ENCODE measurements at places on chromosomes 12 and 14.

DNA sequence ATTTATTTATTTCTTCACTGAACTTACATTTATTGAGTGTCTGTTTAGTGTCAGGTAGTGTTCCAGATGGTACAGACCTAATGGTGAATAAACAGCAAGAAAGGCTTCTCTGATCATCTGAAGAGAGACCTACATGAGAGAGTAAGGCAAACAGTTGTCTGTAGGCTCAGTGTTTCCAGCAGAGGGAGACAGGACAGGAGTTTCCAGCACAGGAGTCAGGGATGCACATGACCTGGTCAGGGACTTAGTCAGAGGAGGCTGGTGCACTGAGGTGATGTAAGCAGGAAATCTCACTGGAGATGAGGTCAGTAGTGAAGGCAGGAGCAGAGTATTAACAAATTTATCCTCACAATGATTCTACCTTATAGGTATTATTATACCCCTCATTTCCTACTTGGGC, 233.2 kb downstream of the MDGA2 start:
- no peak for DNase-seq

DNA sequence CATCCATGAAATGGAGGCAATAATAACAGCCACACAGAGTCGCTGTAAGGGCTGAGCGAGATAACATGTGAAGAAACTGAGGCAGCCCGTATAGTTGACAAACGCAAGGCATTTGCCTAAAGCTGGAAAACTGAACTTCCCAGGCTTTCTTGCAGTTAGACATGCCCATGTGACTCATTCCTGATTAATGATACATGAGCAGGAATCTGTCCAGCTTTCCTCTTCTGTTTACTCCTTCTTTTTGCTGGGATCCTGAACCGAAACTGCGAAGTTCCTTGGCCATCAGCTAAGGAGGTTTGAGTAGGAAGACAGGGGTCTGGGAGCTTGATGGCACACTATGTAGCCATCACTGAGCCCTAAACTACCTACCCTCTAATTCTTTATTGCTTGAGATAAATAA, 52.2 kb downstream of the ST8SIA1 start:
- no peak for DNase-seq

GRCh38 chr12:124469193-124469888, 98.1 kb downstream of the NCOR2 start:
- peak; percentile 76 for DNase-seq

- DNase-seq, result no peak
Measured at GRCh38 chr12:96438330-96438729, 38.1 kb upstream of the CDK17 start.

GRCh38 chr14:104393898-104394381, 185.6 kb upstream of the C14orf180 start:
- DNase-seq, result peak; percentile 88

DNA sequence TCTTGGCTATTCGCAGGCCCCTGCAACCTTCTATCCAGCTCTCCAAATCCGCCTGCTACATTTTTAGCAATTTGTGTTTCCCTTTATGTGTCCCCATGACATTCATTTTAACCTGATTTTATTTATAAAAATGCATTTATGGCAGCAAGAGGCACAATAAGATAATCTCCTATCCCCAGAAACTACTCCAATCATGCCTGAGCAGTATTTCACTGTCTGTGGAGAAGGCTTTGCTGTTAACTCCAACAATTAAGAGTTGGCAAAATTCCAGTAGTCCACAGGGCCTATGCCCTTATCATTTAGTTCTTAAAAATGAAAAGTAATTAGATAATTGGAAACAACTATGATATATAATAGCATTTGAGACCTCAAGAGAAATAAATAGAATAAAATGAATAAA, 462.4 kb downstream of the TRHDE start:
- DNase-seq, result no peak

DNA sequence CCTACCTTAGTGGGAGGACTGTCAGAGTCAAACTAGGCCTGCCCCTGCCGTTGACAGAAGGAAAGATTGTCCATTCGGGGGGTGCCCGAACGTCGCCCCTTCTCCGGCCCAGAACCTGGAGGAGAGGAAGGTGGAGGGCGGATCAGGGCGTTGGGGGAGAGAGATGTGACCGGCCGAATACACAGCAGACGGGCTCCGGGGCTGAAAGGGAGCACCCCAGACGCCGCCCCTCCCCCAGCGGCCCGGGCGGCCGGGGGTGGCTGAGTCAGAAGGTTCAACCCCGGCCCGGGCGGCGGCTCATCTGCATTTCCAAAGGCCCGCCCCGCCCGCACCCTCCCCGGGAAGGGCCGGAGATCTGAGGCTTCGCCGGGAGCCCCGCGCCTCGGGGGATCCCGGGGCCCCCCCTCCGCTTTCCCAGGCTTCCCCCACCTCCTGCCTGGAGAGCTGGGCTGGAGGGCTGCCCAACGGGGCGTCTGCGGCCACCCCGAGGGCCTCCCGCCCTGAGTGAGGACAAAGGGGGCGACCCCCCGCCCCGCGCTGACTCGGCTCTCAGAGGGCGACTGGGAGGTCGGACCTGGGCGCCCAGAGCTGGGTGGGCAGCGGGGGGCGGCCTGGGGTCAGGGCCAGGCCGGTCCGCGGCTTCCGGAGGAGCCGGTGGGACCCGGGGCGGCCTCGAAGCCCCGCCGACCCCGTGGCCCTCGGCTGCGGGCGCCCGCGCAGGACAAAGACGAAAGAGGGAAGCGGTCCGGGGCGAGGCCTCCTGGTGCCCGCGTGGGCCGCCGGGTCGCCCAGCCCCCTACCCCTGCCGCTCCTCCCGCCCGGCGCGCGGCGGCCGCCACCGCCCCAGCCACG, 3.7 kb upstream of the SETD1B start:
- peak; percentile 94 for DNase-seq

DNA sequence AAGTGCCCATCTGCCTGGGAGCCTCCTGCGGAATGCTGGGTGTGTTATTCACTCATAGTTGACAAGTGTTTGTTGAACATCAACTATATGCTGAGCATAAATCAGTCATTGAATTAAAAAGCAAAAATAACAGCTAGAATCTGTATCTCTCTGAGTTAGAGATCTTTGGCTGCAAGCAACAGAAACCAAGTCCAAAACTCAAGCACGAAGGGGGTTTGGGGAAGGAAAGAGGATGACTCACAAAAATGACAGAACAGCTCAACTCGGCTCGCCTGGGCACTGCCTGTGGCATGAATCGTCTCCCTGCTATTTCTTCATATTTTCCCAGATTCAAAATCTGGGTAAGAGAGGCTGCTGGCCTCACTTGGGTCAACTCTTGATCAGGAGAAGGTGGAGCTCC, 72.6 kb upstream of the NCOR2 start:
- DNase-seq, result no peak

GRCh38 chr12:2877953-2878732, 1.1 kb downstream of the RHNO1 start:
- no peak for DNase-seq

- DNase-seq, result no peak
Measured at GRCh38 chr14:93055651-93056115, 60.0 kb downstream of the ITPK1 start.

GRCh38 chr14:22887990-22888378, 5.0 kb downstream of the REM2 start:
- DNase-seq, result peak; percentile 73

DNA sequence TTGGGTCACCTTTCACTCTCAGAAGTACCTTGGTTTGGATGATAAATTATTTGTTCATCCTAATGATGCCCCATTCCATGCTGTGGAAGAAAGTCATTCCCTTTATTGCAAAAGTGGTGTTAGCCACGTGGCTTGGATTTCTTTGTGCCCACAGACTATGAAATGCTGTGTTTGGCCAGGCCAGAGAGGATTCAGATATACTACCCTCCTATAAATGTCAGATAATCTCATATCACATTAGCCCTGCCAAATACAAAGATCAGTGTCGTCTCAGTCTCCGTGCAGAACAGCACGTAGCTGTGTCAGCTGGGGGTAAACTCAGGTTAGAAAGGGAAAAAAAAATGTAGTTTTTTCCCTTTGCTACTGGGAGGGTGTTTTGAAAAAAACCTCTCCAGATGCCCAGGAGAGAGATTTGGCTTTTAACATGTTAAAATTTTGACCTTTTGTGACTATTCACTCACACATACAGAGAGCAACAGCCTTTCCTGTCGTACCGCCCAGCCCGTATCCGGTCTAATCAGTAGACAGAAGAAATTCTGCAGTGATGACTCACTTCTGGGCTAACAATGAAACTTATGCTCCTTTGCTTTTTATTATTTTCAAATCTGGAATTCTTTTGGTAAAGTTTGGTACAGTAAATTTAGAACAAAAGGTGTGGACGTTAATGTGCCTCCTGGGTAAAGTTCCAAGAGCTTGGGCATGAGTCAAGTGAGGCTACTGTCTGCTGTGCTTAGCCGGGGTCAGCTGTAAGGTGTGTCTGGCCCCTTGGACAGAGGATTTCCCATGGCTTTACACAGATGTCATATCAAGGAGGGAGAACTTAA, 8.5 kb upstream of the PTPRB start:
- peak; percentile 60 for DNase-seq

DNA sequence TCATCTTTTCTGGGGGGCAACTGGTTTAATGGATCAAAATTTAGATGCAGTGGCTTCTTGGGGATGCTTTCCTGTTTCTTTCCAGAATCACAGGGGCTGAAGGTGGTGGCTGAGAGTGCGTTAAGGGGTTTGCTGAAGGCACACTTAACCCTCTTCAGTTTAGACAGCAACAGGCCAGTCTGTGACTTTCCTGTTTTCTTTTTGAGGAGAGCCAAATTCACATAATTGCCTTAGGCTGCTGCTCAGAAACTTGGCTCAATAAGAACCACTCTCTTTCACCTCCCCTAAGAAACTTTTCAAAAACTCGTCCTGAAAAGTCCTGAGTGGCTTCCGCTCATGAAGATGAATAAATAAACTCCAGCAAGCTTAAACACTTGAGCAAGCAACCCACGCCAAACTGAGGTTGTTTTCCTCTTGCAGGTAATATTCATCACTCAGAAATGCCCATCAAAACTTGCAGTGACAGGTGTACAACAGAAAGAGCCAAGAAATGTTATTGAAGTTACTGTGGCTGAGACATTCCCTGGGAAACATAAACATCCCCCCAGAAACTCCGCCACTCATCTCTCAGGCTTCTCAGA, 510.4 kb downstream of the TMEM132D start:
- DNase-seq, result no peak

- no peak for DNase-seq
Measured at GRCh38 chr12:59452259-59452658, 143.6 kb upstream of the SLC16A7 start.

DNA sequence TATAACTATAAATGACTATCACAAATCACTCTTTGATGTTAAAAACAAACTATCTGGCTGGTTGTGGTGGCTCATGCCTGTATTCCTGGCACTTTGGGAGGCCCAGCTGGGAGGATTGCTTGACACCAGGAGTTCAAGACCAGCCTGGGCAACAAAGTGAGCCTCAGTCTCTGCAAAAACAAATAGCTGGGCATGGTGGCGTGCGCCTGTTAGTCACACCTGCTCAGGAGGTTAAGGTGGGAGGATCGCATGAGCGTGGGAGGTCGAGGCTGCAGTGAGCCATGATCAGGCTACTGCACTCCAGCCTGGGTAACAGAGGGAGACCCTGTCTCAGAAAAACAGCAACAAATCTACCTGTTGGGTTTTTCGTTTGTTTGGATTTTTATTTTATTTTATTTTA, 5.4 kb downstream of the TXNRD1 start:
- DNase-seq, result no peak

GRCh38 chr14:74648601-74649000, 36.6 kb upstream of the LTBP2 start:
- DNase-seq, result no peak

DNA sequence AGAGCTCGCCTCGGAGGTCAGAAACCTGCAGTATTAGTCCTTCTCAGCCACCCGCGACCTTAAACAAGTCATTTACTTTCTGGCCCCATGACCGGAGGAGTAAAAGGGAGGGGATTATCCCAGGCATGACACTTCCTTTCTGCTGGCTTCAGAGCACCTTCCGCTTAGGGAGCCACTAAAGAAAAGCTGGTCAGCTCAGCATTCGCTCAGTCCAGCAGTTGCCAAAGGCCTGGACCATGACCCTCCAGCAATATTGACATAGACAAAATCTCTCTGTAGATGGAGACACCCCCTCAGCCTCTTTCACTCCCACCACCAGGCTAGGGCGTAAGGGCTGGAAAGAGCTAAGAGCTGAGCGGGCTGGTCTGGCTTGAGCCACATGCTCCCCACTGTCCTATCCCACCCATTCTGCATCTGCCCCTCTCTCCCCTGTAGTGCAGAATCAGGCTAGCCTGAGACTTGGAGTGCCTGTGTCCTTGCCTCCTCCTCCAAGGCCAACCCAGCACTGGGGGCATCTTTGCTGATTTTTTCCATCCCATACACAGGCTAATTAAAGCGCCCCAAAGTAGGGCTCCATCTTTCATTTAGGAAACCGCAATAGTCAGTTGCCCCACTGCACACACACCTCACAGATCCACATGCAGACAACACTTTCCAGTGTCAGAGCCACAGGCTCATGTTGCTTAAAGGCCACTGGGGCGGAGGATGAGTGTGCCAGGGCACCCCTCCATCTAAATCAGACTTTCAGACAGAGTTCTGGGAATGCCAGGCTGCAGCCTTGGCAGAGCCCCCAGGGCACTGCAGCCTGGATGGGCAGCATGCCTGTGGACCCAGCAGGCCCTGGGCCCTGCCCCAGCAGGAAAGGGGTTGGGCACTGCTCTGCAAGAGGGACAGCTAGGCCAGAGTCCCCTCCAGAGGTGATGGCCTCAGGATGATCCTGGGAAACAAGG, 4.0 kb upstream of the CPNE6 start:
- DNase-seq, result no peak

DNA sequence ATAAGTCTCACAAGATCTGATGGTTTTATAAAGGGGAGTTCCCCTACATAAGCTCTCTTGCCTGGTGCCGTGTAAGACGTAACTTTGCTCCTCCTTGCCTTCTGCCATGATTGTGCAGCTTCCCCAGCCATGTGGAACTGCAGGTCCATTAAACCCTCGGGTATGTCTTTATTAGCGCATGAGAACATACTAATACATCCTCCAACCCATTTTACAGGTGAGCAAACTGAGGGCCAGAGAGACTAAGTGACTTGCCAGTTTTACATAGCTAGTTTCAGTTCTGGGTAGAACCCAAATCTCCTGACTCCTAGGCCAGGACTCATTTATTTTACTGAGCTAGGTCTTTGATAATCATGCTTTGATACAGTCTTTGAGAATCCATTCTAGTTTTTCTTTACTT, 406.9 kb downstream of the RAD51B start:
- DNase-seq, result no peak

DNA sequence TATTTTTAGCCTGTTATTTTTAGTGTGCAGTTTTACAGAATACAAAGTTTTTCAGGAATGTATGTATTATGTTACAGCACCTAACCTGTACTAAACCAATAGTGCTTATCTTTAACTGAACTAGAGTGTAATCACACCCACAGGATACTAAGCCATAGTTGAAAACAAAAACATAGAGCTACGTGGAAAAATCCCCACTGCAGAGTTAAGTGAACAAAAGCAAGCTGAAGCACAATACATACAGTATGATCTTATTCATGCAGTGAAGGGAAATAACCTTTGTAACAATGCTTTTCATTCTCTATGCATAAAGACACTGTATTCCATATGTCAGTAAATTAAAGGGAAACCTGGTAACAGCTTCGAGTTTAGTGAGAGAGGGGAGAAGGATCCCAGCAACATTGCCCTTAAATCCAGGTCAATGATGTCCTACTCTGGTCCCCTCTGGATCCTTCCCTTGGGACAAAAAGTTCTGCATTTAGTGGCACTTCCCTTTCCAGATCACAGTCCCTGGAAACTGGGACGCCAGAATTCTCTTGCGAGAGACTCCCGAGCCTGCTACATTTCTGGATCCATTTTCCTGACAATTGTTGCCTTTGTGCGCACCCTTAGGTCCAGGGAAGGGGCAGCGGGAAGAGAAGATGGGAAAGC, 121.3 kb upstream of the CCND2 start:
- peak; percentile 76 for DNase-seq
